ENCODE measurements at places on chromosomes 2 and 18.

DNA sequence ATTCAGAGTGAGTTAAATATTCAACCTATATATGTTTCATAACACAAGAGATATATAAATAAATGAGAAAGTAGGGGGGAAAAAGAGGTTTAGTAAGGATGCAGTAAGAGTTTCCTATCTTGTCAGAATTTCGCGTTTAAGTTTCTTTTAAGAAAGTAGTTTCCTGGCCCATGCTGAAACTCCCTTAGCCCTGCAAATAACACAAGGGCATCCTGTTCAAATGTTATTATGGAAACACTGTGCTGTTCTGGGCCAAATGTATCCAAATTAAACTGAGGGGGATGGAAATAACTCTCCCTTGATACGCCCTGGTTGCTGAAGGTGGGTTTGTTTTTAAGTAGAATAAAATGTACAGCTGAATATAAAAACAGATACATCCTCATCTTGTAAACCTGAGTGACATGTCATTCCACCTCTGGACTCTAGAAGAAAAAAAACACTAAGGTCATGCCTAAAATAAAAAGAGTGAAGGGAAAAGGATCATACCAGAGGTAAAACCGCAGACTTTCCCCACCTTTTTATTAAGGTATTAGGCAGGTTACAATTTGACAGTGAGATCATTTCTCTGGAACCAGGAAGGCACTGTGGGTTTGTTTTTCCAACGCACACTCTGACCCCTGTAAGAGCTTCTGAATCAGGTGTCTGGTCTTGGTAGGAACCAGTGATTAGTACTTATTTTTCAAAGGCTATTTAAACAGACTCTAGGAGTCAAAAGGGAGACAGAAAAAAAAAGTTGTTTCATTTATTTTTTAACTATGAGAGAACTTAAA lies 16.7 kb downstream of the BCL2 start:
- no peak for DNase-seq

DNA sequence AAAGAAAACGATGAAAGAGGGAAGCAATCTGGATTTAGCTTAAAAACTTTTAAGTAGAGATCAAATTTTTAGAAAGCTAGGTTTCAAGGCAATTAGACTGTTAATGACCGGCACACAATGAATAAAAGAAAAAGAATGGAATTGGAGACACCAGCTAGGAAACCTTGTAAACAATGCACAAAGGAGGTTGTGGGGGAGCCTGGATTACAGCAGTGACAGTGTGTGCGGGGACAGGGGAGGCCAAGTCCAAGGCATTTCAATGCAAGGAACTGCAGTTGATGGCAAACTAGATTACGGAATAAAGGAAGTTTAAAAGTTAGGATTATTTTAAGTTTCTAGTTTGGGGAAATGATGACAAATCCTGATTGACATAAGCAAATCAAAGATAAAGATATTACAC lies 74.5 kb downstream of the DTNB start:
- no peak for DNase-seq

- no peak for DNase-seq
Measured at GRCh38 chr18:41828137-41828536, 126.9 kb upstream of the PIK3C3 start.

DNA sequence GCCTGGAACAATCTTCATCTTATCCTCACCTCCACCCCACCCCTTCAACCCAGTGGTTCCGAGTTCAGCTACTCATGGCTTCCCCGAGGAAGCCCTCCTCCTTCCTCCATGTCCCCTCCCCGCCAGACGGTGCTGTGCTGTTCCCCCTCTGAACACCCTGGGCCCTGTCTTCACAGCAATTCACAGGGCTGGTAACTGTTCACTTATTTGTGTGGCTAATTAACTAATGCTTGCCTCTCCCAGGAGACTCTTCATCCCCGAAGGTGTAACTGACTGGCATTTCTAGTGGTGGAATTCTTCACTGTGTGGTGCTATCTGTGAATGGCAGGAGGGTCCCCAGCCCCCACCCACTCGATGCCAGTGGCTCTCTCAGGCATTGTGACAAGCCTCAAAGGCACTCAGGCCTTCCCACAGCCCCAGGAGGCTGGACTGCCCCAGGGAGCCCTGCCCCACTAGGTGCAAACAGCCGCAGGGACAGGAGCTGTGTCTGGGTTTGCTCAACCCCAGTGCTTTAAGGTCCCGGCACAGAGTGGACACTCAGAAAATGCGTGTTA lies 133.7 kb upstream of the ID2 start:
- no peak for DNase-seq

- no peak for DNase-seq
Measured at GRCh38 chr2:222819722-222820333, 41.0 kb upstream of the ACSL3 start.

- no peak for DNase-seq
Measured at GRCh38 chr2:216594081-216594480, 39.1 kb upstream of the IGFBP2 start.

- no peak for DNase-seq
Measured at GRCh38 chr2:104852090-104852666, 1.7 kb upstream of the POU3F3 start.

GRCh38 chr18:78770139-78770822 lies 209.3 kb upstream of the SALL3 start:
- DNase-seq = no peak

DNA sequence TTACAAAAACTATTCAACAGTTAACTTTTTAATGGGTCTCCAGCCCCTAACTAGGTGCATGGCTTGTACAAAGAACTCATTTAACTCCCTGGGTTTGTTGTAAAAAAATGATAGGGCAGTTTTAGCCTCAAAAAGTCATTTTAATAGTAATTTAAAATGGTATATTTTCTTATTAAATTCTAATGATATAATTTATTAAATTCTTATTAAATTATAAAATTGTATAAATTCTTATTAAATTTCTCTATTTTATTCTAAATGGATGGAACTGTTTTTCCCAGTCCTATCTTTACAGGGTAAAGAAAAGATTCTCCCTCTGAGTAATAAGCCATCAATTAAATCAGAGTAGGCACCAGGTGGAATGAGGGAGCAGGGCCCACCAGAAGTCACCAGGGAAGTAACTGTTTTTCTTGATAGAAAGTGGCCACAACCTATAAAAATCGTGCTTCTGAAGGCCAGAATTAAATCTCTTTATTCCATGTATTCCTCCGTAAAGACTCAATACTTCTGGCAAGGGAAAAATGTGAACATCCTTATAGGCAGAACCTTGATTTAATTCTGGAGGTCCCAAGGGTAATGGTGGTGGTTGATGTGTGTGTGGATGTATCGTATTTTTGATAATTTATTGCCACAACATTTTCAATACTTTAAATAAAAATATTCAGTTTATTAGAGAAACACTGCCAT lies 814 bp downstream of the FKBP7 start:
- no peak for DNase-seq

GRCh38 chr2:3079959-3080948 lies 297.4 kb downstream of the EIPR1 start:
- no peak for DNase-seq

DNA sequence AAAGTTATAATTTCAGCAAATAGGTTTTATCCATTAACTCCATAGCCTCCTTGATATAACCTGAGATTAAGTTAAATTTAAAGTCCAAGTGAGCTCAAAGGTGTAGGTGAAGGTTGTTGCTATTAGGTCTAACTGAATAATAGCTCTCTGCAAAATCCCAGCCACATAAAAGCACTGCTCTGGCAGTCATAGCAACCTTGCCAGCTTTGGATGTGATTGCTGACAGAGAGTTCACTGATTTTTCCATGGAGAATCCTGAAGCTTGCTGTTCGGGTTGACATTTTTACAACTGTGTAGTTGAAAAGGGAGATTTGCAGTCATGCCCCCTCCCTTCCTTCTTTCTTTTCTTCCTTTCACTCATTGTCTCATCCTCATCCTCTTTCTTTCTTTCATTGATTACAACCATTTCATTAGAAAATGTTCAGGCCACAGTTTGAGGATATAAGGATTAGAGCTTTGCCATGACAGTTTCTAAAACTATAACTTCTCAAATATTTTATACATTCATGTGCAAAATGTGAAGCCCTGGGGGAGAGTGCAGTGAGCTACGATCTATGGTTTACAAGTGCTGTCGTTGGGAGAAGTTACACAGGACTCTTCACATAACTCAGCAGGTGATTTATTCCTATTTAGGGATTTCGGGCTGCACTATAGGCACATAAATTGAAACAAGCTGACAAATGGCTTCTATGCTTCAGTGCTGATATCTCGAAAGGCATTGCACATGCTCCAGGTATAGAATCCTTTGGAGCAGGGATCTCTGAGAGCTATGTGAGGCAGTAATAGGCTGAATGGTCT lies 193.8 kb downstream of the LRRTM4 start:
- no peak for DNase-seq

DNA sequence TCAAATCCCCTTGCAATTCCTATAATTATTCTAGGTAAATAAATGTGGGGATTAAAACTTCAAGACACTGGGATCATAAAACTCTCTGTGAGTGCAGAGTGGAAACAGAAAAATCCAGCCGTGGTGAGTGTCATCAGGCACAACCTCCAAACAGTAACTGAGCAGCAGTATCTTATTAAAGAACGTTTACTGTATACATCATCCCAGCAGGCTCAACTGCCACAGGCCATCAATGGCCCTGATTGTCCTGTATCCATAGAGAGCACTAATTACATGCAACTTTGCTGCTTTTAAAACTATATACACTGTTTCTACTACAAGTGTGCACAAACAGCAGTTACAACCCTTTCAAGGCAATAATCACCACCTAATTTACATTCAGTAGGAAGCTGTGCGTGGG lies 23.9 kb downstream of the GAREM1 start:
- DNase-seq = no peak

GRCh38 chr18:55256226-55256928 lies 297.1 kb upstream of the CCDC68 start:
- DNase-seq = no peak

DNA sequence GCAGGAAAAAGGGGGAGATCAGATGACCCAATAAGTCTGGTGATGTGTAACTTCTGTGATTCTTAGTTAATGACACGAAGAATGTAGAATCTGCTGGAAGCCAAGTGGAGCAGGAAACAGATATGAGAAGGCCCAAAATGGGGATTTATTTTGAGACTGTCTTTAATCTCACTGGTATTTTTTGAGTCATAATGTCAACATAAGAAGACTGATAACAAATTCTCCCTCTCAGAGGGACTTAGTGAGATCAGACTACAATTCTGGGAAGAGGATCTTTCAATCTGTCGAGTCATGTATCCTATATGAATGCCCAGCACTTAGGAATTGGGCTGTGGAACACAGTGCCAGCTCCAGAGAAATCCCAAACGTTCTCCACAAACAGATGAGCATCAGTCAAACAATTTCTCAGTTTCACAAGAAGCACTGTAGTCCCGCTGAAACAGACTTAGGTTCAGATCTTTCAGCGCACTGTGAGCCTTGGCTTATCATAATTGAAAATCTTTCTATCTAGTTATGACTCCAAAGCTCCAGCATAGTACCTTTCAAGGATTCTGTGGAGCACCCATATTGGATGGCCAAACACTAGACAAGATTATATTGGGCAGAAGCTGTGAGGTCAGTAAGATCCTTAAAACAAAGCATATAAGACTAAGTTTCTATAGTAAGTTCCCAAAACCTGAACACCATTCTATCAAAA lies 738.2 kb downstream of the LRP1B start:
- no peak for DNase-seq

GRCh38 chr2:158501301-158501700 lies 44.5 kb downstream of the PKP4 start:
- DNase-seq = no peak

DNA sequence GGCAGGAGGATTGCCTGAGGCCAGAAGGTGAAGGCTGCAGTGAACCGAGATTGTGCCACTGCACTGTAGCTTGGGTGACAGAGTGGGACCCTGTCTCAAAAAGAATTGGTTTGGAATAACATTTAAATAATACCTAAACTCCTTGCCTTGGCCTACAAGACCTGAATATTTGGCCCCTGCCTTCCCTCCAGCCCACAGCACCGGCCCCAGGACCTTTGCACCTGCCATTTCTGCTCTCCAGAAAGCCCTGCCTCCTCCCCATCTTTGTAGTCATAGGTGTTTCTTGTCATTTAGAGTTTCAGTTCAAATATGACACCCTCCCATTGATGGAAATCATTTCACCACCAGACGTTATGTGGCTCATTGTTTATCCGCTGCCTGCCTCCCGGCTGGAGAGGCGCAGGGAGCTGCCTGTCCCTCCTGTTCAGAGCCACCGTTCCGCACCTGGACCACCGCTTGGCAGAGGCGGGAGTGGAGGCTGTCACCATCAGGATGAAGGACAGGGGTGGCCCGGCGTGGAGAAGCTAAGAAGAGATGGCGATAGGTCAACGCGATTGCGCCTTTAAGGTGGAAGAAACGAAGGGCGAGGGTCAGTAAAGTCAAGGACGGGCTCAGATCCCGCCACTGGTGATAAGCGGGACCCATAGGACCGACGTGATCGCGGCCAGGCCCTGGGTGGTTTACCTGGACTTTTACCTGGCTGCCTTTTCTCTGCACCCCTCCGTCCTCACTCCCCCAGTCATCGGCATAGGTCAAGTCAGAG lies 638 bp upstream of the LPIN1 start:
- DNase-seq = no peak

- DNase-seq = no peak
Measured at GRCh38 chr2:181376999-181377398, 80.2 kb upstream of the ITGA4 start.

GRCh38 chr2:3151153-3151918 lies 226.3 kb downstream of the EIPR1 start:
- DNase-seq = no peak

DNA sequence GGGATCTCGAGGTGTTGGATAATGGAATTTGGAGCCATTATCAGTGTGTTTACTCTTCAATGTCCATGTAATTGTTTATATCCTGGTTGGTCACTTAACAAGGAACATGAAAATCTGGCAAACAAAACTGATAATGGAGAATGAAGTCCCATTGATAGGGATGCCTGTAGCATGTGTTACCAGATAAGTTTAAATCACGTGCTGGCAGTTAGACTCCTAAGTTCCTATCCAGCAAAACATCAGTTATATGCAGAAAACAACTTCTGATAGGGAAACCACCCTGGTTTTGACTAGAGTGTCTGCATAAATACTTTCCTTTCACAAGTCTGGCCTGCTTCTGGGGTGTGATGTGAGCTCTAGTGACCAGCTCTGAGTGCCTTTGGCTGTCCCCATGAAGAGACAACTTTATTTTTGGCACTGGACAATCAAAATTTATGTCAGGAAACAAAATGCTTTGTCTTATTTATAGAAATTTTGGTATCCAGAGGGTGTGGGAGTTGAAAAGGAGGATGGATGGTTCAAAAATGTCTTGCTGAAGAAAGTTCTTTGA lies 82.0 kb downstream of the FHOD3 start:
- no peak for DNase-seq

GRCh38 chr2:199798831-199799580 lies 52.0 kb downstream of the FTCDNL1 start:
- no peak for DNase-seq

GRCh38 chr2:21034972-21035279 lies 8.9 kb downstream of the APOB start:
- DNase-seq = no peak

- DNase-seq = no peak
Measured at GRCh38 chr2:12293874-12294273, 422.9 kb upstream of the TRIB2 start.

GRCh38 chr2:10329580-10329879 lies 26.8 kb downstream of the HPCAL1 start:
- no peak for DNase-seq

GRCh38 chr2:207987025-207987716 lies 38.2 kb downstream of the PLEKHM3 start:
- DNase-seq = no peak
